Activated T-cell treated with anti-CD3 and anti-CD28 coated beads, Interleukin-2, amount 50 U/mL, for 1 hour (primary cell): ENCODE measurements at places on chromosomes 6 and 20.

- no peak for DNase-seq
These were observed 21.9 kb upstream of the SLC17A4 start for GRCh38 chr6:25732468-25733198.

GRCh38 chr20:54305421-54305820 lies 97.5 kb downstream of the PFDN4 start:
- no peak for DNase-seq

DNA sequence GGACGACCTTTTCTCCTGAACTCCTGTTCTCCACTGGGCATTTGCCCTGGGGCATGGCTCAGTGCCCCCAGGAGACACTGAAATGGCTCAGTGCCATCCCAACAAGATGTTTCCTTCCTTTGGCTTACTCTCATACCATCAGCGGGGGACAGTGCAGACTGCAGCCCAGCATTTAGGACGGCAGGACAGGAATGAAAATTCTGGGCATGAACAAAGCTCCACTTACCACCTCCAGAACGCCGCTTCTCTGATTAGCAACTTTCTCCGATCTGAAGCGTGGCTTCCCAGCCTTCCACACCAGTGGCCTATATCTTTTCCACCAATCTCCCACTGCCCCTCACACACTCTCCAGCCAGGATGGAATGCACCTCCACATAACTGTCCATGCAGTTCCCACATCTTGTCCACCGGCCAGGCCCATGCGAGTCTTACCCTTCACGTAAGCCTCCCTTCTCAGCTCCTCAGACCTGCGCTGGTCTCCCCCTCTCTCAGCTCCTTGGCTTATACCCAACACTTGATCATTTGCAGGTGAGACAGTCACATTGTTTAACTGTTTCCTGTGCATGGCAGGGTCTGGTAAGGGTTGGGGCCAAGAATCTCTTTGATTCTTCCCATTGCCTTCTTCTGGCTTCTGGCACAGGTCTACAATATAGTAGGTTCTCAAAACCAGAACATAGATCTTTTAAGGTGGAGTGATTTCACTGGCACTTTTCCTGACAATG lies 114.5 kb downstream of the FYN start:
- DNase-seq = peak; percentile 68

DNA sequence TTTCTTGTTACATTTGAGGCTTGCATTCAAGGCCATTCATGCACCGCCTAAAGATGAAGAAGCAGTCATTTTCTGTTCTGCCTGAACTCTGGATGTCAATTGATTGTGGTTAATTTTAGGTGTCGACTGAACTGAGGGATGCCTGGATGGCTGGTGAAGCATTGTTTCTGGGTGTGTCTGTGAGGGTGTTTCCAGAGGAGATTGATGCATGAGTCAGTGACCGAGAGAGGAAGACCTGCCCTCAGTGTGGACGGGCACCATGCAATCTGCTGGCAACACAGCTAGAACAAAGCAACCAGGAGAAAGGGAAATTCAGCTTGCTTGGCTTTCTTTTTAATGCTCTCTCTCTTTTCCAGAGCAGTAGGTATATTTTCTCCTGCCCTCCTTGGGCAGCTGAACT lies 164.1 kb upstream of the ECI2 start:
- no peak for DNase-seq

DNA sequence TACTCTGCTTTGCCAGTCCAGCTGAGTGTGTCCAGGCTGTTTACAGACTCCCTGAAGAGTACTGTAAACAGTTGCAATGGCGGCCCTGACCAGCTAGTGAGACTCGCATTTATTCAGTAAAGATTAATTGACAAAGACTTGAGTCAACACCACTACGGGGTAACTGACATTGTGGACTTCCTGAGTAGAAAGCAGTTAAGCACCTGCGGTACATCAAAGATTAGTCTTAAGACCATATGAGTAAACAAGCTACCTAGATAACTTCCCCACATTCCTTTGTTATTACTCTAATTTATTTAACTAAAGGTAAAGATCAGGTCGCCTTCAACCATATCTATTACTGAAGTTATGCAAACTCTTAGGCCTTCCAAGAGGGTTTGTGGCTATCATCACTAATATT lies 12.6 kb downstream of the VPS52 start:
- no peak for DNase-seq
